ENCODE measurements at places on chromosomes 11 and 22.
A peak's percentile ranks its signal among the peaks of the same experiment; 100 is the strongest.

- no peak for DNase-seq
These were observed 625.1 kb upstream of the ANO5 start for GRCh38 chr11:21567645-21568290.

- DNase-seq = peak; percentile 75
These were observed 26.6 kb downstream of the RAB30 start for GRCh38 chr11:83044958-83045712.

- no peak for DNase-seq
These were observed 22.3 kb upstream of the GUCY1A2 start for GRCh38 chr11:107040433-107041087.

DNA sequence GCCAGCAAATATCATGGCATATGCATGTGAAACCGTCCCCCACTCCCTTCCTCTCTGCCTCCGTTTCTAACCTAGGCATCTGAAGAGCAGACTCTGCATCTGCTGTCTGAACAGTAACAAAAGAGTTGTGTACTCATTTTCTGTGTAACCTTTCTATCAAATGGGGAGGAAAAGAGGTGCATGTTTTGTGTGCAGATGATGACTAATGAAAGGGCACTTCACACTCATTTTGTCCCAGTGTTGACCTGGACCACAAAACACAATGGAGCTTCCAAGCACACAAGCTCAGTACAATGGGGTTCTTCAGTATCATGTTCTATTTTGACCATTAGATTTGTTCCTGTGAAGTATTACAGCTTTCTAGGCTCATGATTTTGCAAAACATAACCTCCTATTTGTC lies 13.0 kb downstream of the JHY start:
- no peak for DNase-seq

Data from astrocyte of the spinal cord (primary cell).